ENCODE measurements at places on chromosomes 2 and 18.
A peak's percentile ranks its signal among the peaks of the same experiment; 100 is the strongest.

DNA sequence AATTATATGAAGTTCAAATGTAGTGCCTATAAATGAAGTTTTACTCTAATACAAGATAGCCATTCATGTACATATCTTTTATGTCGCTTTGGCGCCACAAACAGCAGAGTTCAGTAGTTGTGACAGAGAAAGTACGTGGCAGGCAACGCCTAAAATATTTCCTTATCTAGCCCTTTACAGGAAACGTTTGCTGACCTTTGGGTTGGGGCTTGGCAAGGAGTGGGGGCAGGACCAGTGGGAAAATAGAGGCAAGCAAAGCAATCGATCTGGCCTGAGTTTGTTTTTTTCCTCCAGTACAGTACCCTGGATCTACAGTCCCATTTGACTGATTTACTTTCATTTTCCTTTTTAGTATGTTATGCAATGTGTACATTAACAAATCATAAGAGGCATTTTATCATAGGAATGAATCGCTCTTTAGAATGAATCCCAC is 13.1 kb downstream of the CCDC68 start:
- peak; percentile 69 for DNase-seq

DNA sequence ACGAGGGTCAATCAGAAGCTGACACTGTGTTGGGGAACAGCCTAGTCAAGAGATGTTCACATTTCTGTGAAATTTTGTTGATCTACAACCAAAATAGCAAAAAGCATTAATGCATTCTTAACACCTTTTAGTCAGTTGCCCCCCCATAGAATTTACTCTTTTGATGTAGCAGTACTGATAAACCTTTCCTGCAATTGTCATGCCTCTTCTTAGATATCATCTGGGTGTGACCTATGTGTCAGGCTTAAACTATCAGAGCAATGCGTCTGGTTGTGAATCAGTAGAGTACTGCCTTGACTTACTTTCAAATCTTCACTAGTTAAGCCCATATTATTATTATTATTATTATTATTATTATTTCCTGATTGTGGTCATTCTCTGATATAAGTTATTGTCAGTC is 61.9 kb downstream of the GREB1L start:
- no peak for DNase-seq

- no peak for DNase-seq
Measured at GRCh38 chr2:45992021-45992740, 305.0 kb upstream of the EPAS1 start.

DNA sequence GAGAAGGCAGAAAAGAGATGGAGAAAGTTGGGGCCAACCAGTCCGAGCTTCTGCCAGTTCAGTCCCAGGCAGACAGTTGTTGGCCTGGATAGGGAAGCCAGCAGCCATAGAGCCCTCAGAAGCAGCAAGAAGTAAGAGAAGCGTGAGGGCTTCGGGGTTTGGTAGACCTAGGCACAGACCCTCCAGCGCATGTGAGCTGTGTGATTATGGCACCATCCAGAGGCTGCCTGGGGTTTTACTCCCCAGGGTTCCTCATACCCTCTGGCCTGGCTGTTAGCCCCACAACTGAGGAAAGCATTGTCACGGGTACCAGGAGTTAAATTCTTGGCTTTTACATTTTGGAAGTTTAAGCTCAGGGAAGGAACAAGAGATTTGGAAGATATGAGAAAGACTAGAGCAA is 93.7 kb upstream of the RAB6C start:
- DNase-seq: peak; percentile 60

DNA sequence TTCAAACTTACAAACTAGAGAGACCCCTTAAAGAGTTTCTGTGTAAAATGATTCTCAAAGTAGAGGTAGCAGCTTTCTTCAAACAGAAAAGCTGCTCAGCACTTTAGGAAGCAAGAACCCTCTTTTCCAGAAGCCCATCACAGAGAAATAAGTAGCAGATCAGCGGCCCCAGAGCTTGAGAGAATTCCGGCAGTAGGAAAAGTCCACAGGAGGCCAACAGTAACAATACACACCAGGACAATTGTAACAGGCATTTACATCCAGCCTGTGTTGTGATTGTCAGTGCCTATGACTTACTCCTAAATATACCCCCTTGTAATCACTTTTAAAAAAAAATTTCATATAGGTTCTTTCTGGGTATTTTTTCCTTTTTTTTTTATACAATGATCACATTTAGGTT is 161.4 kb upstream of the ACVR2A start:
- DNase-seq: no peak

DNA sequence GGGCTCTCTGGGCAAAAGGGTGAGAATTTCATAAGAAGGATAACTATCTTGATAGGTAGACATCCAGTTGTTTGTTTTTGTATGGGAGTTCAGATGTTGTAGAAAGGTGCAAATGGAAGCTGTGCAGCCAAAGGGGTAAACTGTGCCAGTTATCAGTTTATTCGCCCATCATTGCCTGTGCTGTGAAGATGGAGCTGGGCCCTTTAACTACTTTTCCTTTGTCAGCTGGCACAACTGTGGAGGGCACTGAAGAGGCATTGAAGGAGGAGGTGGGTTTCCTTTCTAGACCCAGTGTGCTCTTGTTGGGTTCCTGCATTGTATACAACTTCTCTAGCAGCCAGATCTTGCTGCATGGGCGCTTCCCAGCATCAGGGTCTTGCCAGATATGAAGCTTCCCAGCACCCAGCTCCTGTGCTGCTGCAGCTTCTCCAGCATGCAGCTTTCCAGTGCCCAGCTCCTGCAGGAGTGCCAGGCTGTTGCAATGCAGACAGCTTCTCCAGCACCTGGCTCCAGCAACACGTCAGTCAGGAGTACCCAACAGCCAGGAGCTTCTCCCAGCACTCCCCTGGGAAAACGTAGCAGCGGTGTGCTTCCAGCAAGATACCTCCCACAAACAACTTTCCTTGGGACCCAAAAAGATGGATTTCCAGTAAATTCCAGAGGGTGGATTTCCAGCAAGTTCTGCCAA is 15.3 kb downstream of the DNMT3A start:
- DNase-seq: no peak

DNA sequence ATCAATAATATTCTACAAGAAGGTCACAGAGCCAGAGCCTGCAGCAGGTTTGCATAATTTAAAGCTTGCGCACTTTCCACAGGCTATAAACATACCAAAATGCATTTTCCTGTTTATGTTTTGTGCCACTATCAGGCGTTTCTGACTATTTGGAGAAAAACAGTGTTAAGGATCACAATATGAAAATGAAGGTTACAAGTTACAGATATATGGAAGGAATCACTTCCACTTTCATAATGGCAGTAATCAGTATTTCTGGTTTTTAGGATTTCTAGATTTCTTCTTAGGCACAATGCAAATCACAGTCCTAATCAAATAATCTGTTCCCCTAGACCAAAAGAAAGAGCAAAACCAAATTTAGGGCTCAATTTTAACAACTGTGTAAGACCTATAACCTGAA is 279.5 kb downstream of the NBAS start:
- no peak for DNase-seq

DNA sequence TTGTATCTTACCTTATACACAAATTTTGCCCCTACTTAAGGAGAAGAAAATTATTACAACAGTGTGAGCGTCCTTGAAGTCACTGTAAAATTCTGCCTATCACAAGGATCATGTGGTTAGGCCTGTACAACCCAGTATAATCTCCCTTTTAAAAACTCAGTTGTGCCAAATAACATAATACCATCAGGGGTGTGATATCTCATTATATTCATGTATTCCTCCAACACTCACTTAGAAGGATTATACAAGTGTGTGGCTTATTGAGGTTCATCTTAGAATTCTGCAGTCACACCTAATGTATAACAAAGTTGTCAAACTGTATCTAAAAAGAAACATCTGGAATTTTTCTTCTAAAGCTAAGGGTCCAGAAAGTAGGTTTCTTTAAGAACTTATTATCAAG is 998.8 kb upstream of the LRRTM1 start:
- no peak for DNase-seq

DNA sequence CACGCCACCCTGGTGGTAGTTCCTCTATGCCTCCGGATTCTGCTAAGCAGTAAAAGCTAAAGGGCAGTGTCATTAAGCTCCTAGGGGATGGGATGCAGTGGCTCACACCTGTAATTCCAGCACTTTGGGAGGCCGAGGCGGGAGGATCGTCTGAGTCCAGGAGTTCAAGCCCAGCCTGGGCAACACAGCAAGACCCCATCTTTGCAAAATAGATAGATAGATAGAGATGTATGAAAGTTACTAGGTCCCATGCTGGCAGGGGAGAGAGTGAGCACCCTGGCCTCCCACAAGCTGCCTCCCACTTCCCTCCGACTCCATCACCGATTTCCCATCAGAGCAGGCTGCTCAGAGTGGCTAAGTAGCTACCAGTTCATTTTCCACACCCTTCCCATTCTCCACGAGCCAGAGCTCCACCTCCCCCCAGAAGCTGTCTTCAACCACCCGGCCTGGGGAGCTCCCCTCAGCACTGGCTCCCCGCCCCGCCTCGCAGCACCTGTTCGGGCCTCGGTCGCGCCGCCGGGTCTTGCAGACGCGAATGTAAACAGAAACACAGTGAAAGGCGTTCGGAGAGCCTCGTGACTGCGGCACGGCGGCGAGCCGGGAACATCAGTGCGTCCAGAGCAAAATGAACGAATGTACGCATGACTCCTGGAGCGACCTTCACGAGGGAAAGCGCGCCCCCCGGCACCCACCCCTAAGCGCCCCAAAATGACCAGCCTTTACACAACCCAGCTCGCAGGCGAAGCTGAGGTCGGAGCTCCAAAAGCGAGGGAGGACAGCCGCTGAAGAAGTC is 598 bp upstream of the CEP68 start:
- DNase-seq: peak; percentile 45

DNA sequence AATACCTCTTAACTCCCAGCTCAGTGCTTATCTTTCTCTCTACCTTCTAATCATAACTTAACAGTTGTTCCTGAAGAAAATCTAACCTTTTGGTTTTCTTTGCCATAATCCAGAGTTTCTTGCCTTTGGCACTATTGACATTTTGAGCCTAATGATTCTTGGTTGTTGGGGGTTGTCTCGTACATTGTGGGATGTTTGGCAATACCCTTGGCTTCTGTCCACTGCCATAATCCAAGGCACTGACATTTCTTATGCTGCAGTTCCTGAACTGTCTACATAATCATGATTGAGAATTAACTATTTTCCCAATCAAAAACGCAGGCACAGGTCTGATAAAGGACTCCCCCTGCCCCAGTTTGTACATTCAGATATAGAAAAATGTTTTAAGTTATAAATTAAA is 203.2 kb upstream of the MEX3C start:
- DNase-seq: no peak

GRCh38 chr2:162478721-162479129 is 134.8 kb downstream of the GCA start:
- no peak for DNase-seq

- no peak for DNase-seq
Measured at GRCh38 chr2:43450617-43451016, 145.2 kb downstream of the THADA start.

DNA sequence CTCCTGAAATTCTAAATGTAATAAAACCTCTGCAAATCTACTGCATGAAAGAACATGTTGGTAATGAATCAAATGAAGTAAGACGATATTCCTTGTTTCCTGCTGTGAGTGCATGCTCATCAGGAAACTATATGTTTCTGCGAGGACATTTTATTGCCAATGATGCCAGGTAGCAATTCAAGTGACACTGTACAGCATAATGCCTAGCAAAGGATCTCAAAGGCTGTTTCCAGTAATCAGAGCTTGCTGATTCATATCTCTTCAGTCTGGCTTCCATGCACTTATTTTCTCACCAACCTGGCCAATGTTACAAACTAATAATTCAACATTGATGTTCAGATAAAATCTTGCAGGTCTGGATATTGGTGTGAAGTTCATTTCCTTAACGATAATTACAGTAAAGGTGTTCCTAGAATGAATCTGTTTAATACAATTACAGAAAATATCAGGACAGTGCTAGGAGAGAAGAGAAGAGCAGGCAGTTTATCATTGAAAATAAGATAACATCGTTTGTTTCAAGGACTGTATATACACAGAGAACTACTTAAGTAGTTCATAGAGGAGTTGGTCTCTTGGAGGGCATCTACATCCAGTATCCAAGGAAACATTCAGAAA is 568.5 kb upstream of the SOX11 start:
- no peak for DNase-seq

DNA sequence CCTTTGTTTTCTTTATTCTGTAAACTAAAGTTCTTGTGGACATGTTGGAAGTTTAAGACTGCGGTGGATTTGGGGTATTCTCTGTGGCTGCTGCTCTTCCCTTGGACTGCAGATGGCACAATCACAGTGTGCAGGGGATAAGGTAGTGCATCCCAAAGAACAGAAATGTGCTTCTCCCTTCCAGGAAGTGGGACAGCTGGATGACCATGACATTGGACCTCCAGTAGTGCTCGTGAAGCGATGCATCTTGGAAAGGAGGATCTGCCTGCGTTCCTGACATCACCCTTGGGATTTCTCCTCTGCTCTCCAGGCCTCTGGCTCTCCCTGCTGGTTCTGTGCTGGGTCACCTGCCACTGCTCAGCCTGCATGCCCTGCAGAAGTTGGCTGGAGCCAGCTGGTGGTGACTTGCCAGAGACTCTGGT is 109.9 kb downstream of the SLC4A3 start:
- DNase-seq: peak; percentile 16

- DNase-seq: no peak
Measured at GRCh38 chr2:60317034-60317386, 236.4 kb downstream of the BCL11A start.

DNA sequence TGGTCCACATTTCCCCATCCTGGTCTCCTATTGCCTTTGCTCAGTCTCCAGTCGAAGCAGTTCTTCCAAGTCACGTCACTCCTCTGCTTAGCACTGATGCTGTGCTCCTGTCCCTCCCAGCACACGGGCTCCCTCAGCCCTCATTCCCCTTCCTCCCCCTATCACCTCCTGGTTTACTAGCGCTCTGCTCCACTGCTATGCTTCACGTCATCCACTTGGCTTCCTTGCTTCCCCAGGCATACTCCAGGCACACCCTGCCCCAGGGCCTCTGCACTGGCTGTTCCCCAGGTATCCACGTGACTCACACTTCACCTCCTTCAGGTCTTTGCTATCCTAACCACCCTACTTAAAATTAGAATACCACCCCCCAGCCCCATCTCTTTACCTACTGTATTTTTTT is 269.3 kb downstream of the GLI2 start:
- DNase-seq: no peak

DNA sequence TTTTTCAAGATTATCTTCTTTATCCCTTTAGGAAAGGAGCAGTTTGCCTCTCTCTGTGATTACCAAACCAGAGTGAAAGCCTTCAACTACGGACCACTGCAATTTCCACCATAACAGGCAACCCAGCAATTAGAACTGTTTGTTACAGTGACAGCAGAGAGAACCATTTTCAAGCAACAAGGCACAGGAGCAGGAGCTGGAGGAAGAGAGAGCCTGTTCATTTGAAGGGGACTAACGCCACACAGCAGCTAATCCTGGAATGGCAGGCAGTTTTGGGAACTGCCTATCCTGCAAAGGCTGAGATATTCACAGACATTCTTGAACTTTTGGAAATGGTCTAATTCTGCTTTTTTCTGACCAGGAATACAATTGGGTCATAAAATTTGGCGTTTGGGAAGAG is 1541.9 kb upstream of the PIK3C3 start:
- peak; percentile 19 for DNase-seq

DNA sequence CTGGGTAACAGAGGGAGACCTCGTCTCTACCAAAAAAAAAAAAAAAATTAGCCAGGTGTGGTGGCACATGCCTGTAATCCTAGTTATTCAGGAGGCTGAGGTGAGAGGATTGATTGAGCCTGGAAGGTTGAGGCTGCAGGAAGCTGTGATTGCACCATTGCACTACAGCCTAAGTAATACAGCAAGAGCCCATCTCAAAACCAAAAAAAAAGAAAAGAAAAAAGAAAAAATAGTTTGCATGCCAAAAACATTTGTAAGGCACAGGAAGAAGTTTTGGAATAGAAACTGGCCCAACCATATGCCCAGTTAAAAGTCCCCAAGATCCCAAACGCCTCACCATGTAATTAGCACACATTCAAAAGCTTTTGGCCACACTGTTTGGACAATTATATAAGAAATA is 13.4 kb upstream of the ACOXL start:
- DNase-seq: no peak

Measured in NB4 (cell line).